Hypothalamus (tissue), 51 donors: ENCODE measurements at places on chromosomes 12 and 14.

GRCh38 chr12:47868041-47868440, 36.8 kb downstream of the VDR start:
- DNase-seq, result no peak

GRCh38 chr14:60328583-60328982, 79.6 kb downstream of the PPM1A start:
- no peak for DNase-seq

GRCh38 chr12:114981036-114981435, 297.1 kb upstream of the TBX3 start:
- DNase-seq, result no peak

DNA sequence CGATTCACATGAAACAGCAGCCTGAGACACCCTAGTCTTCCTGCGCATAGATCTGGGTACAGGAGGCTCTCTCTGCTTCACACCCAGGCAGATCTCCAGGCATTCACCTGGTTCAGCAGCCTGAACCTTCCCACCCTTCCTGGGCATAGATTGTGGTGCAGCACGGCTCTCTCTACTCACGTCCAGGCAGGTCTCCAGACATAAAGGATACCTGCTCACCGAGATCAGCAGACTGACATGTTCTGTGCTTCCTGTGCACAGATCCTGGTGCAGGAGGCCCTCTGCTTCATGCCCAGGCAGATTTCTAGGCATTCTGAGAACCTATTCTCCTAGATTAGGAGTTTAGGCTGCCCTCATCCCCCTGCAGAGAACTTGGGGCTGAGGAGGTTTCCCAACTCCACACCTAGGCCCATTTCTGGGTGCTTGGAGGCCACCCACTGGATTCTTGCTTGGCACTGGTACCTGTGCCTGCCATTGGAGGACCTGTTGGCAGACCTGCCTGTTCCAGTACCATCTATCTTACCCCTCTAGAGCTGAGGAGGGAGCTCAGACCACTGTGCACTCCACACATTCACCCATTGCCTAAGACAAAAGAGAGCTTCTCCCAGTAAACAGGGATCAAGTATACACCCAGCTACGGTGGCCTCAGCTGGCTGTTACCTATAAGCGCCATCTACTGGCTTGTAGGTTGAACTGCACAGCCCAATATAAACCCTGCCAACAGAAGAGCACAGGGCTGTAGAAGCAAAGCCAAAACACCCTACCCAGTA, 28.0 kb upstream of the GARIN6 start:
- DNase-seq, result no peak

DNA sequence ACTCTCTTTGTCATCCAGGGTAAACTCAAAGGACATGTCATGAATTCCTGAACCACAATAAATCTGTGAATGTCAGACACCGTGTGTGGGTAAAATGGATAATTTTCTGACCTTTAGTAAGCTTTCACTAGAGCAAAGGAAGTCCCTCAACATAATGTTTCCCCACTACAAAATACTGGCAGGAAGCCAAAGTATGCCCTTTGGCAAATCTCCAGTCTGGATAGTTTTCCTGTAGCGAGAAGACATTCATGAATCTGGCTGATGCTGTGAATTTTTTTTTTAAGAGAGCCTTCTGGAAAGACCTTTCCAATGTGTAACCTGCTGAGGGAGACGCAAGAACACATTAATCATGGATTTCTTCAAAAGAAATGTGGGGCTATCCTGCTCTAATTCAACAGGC, 389.6 kb upstream of the DDHD1 start:
- DNase-seq, result no peak

DNA sequence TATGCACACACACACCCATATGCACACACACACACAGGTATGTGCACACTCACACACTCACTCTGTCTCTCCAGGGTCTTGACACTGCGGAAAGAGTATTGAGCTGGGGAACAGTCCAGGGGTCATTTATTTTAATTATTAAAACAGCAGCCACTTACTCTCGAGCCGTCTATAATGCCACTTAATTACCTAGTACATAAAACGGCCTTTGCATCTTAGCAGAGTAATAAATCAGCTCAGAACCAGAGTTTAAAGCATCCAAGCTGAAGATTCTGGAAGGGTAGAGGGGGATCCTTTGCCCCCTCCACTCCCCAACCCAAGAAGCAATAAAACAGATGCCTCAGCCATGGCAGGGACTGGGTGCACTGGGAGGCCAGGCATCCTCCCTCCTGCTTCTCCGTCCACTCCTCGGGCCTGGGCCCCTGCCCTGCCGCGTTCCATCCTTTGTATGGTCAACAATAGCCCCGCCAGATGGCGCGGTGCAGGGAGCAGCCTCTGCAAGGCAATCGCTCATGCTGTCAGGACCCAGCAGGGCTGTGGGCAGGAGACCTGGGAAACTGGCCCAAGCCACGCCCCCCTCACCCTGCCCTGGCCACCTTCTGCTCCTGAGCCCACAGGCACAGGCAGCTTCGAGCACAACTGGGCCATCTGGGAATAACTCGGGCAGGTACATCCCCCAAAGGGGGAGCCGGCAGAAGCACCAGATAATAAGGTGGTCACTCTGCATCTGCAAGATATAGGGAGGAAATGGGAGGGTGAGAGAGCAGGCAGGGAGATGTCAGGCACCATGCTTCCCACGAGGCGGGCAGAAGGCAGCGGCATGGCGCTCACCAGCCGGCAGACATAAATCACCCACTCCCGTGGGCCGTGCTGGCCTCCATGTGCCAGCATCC, 40.9 kb downstream of the CCDC85C start:
- peak; percentile 31 for DNase-seq

DNA sequence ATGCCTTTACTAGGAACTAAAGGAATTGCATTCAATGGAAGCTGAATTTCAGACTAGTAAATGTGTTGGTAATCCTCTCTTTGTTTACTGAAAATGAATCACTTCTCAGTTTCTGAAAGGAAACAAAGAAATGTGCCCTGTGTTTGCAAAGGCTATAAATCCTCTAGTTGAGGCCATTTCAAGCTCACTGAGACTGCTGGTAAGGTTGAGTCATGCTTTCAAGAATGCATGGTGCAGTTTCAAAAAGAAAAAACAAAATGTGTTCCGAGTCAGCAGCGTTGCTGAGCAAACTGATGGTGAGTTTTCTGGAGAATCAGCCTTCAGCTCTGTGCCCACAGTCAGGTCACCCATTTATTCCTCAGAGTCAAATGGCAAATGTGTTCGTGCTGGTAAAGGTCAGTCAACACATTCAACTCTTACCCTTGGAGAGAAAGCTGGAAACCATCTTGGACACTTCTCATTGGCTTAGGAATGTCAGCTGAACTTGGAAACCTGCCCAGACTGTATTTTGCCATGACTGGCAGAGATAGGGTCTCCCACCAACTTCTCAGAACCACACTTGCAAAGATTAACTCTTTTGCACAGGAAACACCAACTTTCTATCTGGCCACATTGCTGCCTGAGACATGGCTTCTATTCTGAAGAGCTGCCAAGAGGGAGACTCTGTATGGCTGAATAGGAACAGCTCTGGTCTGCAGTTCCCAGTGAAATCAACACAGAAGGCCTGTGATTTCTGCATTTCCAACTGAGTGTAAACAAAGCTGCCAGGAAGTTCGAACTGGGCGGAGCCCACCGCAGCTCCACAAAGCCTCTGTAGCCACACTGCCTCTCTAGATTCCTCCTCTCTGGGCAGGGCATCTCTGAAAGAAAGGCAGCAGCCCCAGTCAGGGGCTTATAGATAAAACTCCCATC, 484.4 kb downstream of the ATP23 start:
- DNase-seq, result peak; percentile 35

GRCh38 chr14:30084811-30085210, 157.2 kb upstream of the PRKD1 start:
- DNase-seq, result no peak
